Fibroblast of lung (primary cell): ENCODE measurements at places on chromosomes 11 and 22.

- peak; percentile 84 for DNase-seq
Measured at GRCh38 chr11:86523738-86524619, 148.4 kb downstream of the ME3 start.

DNA sequence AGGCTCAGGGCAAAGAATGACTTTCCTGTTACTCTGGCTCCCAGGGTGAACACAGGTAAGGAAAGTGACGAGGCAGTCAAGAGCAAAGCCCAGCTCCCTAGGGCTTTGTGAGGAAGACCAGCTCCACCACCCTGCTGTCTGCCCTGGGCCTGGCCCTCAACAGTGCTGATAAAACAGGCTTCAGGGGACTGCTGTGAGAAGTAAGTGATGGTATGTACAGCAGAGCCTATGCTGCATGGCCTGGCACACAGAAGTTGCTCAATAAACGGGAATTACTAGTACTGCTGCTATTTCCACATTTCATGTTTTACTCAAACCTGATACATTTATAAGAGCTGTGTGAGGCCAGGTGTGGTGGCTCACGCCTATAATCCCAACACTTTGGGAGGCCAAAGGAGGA is 50.3 kb downstream of the MICAL3 start:
- DNase-seq = no peak

DNA sequence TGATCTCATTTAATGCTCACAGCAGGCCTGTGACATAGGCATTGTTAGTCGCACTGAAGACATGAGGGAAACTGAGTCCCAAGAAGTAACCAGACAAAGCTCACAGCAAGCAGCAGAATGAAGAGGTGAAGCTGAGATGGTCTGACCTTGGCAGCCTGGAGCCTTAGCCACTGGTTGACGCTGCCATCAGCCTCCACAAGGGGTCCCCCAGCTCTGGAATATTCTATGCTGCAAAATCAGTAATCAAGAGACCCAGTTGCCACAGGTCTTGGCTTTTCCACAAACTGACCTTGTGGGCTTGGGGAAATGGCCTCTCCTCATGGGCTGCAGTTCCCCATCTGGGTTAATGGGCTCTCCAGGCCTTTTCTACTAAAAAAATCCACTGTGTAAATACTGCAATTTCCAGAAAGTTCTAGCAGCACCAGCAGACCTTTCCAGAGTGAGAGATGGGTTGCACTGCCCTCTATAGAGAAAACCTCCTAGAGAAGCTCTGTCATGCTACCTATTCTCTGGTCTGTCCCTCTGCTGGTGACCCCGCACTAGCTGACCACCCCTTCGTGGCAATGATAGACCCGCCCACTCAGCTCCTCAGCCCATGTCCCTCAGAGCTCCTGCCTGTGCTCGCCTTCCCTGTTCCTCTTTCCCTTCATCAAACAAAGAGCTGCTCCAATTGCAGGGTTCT is 22.6 kb upstream of the ISX start:
- DNase-seq = no peak

DNA sequence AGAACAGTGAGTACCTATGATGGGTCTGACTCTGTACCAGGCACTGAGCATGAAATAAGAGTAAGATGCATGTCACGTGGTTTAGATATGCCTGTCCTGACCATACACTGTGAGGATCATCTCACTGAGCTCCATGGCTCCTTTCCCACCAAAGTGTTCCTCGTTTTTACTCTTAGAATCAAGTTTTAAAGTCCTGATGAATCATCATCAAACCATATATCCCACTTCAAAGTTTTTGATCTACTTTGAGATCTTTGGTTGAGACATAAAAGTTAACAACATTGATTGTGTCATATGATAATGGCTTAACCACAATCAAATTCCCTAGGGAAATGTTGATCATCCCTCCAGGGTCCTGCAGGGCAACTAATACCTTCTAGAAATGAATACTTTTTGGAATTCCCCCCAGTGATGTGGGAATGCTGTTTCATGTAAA is 12.8 kb downstream of the ETS1 start:
- DNase-seq = no peak

- DNase-seq = no peak
Measured at GRCh38 chr11:131499199-131499598, 128.8 kb downstream of the NTM start.

GRCh38 chr11:10663990-10664389 is 29.6 kb downstream of the IRAG1 start:
- no peak for DNase-seq

DNA sequence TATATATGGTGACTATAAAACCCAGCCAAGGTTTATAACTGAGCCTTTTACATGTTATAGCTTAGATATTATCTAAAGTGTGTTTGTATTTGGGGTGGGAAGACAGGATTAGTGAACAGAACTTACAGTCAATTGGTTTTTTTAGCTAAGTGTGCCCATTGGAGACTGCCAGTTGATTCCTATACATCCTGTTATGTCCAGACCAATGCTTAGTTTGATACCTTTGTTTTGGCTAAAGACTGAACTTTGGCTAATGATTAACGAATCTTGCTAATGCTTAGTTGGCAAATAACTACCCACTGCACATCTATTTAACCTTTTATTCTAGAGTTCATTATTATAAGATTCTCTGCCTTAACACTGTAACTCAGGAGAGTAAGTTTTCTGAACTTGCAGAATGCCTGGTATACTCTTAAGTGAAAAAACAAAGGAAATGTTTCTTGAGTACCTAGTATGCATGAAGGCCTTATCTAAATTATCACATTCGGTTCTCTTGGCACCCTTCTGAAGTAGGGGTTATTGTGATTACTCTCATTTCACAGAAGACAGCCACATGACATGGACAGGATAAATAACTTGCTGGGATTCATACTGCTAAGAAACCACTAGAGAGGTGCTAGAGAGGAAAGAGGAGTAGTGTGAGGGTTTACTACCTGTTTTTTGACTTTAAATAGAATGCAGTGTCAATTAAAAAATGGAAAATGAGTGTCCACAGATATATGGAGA is 54.0 kb downstream of the KREMEN1 start:
- DNase-seq = no peak

DNA sequence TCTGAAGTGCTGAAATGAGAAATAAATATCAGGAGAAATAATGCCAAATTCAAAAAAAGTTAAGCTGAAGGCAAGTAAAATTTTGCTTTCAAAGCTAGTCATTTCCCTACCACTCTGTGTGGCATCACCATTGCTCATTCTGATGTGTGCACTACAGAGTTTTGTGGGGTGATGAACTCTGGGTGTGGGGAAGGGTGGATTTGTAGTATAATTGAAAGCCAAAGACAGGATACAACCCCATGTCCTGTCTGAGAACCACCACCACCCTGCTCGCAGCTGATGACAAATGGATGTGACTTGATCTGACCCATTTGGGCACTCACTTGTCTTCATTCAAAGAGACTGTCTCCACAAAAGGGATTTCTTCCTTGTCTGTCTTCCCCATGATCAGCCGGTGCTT is 19.3 kb upstream of the TMEM9B start:
- DNase-seq = no peak

GRCh38 chr11:18715476-18715875 is 10.5 kb downstream of the IGSF22 start:
- DNase-seq = no peak

- DNase-seq = no peak
Measured at GRCh38 chr11:1927026-1927847, 7.7 kb downstream of the TNNT3 start.

DNA sequence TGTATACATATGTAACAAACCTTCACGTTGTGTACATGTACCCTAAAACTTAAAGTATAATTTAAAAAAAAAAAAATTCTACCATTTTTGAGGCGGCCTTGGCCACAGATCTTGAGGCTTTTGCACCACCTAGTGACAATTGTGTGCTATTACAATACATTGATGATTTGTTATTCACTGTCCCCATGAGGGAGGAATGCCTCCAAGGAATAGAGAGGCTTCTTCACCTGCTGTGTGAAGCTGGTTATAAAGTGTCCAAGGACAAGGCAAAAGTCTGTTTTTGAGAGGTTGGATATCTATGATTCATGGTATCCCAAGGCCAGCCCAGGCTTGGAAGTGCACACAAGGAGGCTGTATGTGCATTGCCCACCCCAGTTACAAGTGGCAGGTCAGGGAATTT is 30.7 kb downstream of the SLC22A25 start:
- DNase-seq = peak; percentile 0

DNA sequence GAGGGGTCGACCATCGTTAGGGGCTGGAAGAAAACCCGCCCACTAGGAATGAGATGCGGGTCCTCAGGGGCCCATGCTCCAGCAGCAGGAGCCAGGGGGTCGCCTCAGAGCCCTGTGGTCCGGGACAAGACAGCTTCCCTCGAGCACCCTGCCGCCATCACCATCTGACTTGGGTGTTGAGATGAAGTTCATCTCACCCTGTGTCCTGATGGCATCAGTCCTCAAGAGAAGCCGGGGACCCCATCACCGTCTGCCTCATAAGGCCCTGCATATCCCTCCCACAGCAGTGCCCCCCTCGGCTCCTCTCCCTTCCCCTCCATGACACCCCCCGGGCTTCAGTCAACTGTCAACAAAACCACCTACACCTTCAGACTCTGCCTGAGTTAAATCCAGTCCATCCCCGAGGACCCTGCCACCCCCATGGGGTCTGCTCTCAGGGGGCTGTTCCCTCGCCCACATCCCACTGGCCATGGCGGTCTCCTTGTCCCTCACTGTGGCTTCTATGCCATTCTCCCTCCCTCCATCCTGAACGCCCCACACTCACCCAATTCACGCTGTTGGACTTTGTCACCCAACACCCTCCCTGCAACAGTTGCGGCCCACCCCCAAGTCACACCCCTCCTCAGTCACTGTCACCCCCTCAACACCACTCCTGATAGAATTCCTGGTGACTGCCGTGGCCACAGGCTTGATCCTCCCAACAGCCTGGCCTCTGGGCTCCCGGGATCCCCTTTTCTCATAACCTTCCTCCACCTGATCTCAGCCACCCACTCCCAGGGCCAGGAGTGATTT is 87.7 kb upstream of the RTL6 start:
- no peak for DNase-seq

DNA sequence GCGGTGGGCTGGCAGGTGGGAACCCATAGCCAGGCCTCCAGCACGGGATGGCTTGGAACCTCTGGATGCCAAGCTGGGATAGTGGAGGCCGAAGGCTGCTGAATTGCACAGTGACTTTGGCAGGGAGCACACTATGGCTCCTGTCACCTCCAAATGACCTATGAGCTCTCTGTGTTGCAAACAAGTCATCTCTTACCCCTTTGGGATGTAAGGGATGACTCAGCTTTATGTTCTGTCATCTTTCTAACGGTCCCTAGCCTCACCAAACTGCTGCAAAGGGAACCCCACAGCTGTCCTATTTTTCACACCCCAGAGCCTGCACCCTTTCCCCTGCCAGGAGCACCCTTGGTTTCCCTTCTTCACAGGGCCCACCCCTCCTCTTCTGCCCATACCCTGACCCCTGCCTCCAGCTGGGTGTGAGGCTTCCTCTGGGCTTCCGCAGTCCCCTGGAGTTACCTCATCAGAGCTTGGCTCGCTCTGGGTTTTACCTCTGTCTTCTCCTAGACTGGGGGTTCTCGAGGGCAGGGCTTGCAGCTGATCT is 2.7 kb upstream of the SCUBE1 start:
- no peak for DNase-seq

- DNase-seq = no peak
Measured at GRCh38 chr11:75154646-75155569, 4.0 kb downstream of the SLCO2B1 start.

GRCh38 chr11:110339456-110340250 is 43.2 kb upstream of the RDX start:
- no peak for DNase-seq

DNA sequence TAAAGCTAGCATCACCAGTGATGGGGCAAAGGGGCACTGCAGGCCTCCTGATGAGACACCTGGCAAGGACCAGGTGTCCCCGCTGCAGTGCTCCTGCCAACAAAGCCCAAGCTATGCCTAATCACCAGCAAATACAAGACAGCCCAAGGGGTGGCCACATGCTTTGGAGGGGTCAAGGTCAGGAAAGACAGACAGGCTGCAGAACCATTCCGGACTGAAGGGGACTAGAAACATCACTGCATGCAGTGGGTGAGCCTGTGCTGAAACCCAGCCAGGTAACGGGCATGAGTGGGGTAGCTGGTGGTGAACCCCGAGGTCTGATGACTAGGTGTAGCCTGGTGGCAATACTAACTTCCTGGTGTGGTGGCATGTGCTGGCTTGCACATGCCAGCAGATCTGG is 111.1 kb downstream of the MED15 start:
- no peak for DNase-seq

DNA sequence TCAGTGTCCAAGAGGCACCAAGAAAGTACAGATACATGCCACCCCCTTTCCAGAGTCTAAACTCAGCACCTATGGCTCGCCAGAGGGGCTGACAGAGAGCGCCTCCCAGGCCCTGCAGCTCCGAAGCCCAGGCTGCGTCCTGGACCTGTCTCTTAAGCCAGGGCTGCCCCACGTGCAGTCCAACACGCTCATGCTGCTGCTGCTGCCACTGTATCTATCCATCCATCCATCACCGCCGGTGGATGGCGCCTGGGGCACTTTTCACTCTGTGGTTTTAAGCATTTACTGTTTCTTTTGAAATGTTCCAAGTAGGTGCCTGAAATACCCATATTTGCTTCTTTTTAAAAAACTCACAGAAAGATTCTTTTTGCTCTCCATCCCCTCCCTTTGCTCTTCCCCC is 41.8 kb downstream of the MACROD1 start:
- no peak for DNase-seq
